ENCODE measurements at places on chromosomes 5 and 9.

DNA sequence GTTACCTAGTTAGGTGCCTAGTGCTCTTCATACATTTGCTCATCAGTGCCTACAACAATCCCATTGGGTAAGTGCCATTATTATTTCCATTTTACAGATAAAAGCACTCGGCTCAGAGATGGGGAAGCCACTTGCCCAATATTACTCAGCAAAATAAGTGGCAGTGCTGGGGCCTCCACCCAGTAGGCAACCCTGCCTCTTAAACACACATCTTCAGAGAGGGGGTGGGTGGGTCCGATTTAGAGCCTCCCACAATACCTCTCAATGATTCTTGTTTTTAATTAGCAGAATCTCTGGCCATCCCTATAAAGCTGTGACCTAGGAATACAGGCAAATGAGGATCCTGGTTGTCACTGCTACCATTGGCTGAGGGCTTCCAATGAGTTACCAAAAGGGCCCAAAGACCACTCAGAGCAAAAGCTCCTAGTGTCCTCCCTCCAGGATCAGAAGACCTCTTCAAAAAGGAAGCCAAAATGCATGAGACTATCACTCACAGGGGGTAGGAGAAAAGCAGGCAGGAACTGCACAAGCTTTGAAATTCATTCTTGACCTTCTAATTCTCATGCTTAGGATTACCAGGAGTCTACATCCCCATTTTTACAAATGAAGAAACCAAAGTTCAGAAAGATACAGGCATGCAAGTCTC, 36.1 kb upstream of the UBE2D2 start:
- H3K27me3 ChIP-seq = no peaks in the 10 kb centered on the region
- no peak for DNase-seq
- H3K4me1 ChIP-seq = no peaks in the 10 kb centered on the region
- H3K27ac ChIP-seq = no peak overlapping the region
- H3K4me3 ChIP-seq = no peak overlapping the region

DNA sequence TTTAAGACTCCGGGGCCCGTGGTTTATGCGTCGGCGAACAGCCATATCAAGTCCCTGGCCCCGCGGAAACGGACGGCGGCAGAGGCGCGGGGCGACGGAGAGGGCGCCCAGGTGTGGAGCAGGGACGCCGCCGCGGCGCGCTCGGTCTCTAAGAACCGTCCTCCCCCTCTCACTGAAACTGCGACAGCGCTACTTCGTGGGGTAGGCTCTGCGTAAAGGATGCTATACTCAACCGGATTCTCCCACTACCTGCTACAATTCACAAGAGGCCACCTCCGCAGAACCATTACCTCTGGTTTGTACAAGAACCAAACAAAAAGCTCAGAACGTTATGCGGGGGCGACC, 404 bp downstream of the MRNIP start:
- peak overlapping the region; percentile 76 for H3K4me3 ChIP-seq
- no peaks in the 10 kb centered on the region for H3K27me3 ChIP-seq
- no peak for DNase-seq
- H3K27ac ChIP-seq = no peak overlapping the region
- peaks cover 20% of the 10 kb centered on the region for H3K36me3 ChIP-seq

- H3K4me1 ChIP-seq = no peaks in the 10 kb centered on the region
- no peak overlapping the region for H3K27ac ChIP-seq
- DNase-seq = no peak
- no peaks in the 10 kb centered on the region for H3K27me3 ChIP-seq
- H3K36me3 ChIP-seq = no peaks in the 10 kb centered on the region
Measured at GRCh38 chr5:42689391-42689790, 67.2 kb upstream of the CCDC152 start.

DNA sequence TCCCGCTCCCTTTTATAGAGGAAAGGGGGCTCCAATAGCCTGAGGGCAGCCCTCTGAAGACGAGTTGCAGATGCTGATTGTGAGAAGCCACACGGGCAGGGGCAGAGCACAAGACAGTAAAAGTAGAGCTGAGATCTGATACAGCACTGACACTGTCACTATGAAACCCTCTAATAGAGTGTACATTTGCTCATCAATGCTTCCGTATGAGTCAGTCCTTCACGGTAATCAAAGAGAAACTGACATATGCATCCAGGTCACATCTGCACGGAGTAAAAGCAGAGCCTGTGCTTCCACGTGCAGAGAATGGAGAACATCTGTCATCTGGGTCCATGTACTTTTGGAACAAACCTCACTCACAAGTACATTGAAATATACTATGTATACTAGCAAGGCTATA, 60.6 kb upstream of the TMEM215 start:
- no peak overlapping the region for H3K27ac ChIP-seq
- H3K4me3 ChIP-seq = no peak overlapping the region
- H3K4me1 ChIP-seq = no peaks in the 10 kb centered on the region
- no peaks in the 10 kb centered on the region for H3K27me3 ChIP-seq

DNA sequence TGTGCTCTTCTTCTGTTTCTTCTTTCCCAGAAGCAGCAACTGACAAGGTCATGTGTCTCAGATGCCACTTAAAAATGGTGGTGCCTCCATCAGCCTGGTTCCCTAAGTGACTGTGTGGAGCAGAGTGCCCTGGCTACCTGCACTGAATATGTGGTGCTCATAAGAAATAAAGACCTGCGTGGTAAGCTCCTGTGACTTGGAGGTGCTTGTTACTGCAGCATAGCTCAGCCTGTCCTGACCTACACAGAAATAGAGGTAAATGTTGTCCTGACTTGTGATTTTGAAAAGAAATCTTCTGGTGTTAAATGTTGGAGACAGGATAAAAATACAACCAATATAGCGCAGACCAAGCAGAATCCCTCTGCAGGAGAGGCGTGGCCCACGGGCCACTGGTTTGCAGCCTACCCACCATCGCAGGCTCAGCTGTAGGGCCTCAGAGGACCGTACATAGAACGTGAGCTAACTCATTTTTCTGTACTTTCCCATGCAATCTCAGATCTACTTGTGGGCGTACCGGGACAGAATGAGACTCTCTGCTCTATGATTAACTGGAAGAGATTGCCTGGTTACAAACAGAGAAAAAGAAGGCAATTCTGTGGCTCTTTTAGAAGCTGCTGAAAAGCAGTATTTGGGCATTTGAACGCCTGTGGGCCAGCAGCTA, 79.4 kb upstream of the UNC5A start:
- H3K4me3 ChIP-seq = no peak overlapping the region
- peaks cover 98% of the 10 kb centered on the region for H3K27me3 ChIP-seq
- H3K36me3 ChIP-seq = no peaks in the 10 kb centered on the region
- no peak overlapping the region for H3K27ac ChIP-seq

DNA sequence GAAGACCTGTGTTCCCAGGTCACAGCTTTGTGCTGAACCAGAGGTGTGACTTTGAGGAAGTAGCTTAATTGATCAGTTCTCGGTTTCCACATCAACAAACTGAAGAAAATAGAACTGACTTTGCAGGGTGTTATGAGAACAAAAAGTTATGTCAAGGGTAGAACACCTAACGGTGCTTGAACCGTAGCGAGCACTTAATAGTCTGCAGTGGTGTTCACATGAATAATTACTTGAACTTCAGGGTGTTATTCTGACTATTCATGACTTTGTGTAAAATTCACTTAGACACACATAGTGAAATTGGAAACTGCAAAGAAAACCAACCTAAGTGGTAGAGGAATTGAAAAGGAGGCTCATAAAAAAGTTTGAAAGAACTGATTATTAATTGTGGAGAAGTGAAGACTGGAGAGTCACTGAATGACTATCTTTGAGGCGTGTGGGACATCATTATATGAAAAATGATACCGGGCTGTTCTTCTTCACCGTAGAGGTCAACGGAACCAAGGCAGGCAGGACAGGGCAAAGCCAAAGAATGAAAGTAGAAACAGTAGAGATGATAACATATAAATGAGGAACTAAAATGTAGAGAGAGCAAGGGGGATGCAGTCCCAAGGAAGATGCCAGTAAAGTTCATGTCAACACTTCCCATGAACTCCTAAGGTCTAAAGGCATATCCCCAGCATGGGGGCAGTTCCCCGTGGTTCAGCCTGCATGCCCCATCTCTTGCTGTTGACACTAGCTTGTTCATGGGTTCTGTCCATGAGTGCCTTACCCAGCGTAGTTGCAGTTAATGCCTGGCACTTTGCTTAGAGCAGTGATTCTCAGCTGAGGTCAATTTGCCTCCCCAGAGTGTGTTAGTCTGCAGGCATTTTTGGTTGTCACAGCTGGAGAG, 118.7 kb downstream of the ZNF462 start:
- no peak for DNase-seq
- H3K4me1 ChIP-seq = no peaks in the 10 kb centered on the region
- H3K36me3 ChIP-seq = peaks cover 47% of the 10 kb centered on the region
- no peak overlapping the region for H3K27ac ChIP-seq
- H3K27me3 ChIP-seq = no peaks in the 10 kb centered on the region
- no peak overlapping the region for H3K4me3 ChIP-seq

- no peak overlapping the region for H3K4me3 ChIP-seq
- no peaks in the 10 kb centered on the region for H3K27me3 ChIP-seq
- no peak overlapping the region for H3K27ac ChIP-seq
- H3K4me1 ChIP-seq = no peaks in the 10 kb centered on the region
- H3K36me3 ChIP-seq = no peaks in the 10 kb centered on the region
Measured at GRCh38 chr5:160694896-160695295, 157.1 kb downstream of the ATP10B start.
